ENCODE measurements at places on chromosomes 3 and 15. TPM values are rescaled to one million over a fixed set of nuclear protein-coding genes. Genes with fewer than 3 reads are reported as not detected.

- DNase-seq = no peak
Measured at GRCh38 chr3:2099779-2100191, 1.1 kb downstream of the CNTN4 start.

DNA sequence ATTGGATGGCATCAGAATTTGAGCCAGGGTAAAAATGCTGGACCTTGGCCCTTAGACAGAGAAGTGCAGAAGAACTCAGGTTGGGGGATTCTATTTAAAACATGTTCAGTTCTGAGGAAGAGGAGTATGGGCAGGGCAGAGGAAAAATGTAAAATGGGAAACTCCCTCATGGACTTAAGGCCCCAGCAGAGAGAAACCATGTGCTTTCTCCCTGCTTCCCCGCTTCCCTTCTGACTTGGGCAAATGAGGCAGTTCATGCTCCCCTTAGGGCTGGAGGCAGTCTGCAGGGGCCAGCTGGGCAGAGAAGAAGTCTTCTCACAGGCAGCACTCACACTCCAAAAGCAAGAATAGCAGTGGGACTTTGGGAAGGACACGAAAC, 9.9 kb upstream of the NUDT16 start:
- DNase-seq = no peak

- no peak for DNase-seq
Measured at GRCh38 chr3:137796993-137797392, 32.9 kb downstream of the SOX14 start.

- DNase-seq = no peak
Measured at GRCh38 chr3:12894629-12895028, 53.3 kb upstream of the RPL32 start.

- DNase-seq = no peak
Measured at GRCh38 chr3:31926543-31926942, 54.5 kb downstream of the OSBPL10 start.

TMEM207 gene
- total RNA-seq = not detected

IQCF2 gene
- not detected for total RNA-seq

Measured in endothelial cell of umbilical vein (primary cell).